ENCODE measurements at places on chromosomes 16 and 17.

- DNase-seq = peak; percentile 2
Measured at GRCh38 chr17:83181991-83182619, 102.7 kb downstream of the METRNL start.

- DNase-seq = no peak
Measured at GRCh38 chr17:9221147-9221921, 200.0 kb downstream of the NTN1 start.

DNA sequence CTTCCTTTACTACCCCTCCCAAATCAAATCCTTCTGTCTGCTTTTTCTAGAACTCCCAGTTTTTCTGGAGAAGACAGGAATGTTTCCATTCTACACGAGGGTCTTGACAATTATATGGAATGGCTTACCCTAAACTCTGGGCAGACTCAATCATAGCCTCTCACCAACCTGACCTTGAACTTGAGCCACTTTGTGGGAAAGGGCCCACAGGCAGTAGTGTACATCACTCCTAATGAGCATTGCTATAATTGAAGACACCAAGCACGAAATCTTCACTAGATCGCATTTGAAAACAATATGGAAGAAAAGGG is 1.6 kb upstream of the HOXB13 start:
- DNase-seq = no peak

DNA sequence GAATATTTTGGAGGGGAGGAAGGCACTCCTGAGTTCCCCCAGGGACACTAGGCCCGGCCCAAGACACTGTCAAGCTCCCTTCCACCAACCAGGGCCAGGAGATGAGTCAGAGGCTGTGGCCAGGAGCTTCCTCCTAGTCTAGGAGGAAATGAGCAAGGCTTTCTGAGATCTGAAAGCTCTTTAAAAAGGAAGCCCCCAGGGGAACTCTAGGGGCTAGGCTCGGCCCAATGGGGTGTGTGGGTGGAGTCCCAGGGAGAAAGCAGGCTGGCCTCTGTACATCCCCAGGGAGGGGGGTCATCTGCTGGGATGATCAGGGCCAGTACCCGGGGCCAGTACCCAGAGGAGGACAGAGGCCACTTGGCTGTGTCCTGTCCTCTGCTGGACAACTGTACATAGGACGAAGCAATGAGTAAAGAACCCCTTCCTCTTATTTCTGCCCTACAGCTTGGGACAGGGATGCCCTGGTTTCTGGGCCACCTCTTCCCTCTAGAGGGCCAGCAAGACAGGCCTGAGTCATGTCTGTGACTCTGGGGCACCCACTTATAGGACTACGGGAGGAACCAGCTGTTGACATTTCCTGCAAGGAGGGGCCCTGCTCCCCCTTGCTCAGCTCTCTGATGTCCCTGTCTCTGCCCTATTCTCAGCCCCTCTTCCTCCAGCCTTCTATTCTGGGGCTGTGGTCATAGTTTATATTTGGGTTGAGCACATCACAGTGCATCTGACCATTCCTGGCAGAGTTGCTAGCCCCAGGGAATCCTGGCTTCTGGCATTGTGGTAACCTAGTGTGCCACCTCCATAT is 2.7 kb downstream of the FHOD1 start:
- DNase-seq = peak; percentile 83

- no peak for DNase-seq
Measured at GRCh38 chr17:13813347-13814240, 211.9 kb upstream of the HS3ST3A1 start.

DNA sequence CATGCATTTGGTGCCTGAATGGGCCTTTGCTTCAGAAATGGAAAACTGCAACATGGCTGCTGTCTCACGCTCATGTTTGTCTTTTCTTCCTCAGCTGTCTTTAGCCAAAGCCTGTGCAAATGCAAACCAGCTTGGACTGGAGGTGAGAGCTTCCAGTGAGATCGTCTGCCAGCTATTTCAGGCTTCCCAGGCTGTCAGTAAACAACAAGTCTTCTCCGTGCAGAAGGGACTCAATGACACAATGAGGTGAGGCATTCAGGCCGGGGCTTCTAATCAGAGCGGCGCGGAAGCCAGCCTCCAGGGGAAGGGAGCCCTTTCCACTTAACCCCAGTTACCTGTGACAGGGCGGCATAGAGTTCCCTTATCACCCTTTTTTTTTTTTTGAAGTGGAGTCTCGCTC is 14.3 kb downstream of the CCNF start:
- no peak for DNase-seq

GRCh38 chr17:17808706-17809432 is 27.9 kb downstream of the SREBF1 start:
- no peak for DNase-seq

DNA sequence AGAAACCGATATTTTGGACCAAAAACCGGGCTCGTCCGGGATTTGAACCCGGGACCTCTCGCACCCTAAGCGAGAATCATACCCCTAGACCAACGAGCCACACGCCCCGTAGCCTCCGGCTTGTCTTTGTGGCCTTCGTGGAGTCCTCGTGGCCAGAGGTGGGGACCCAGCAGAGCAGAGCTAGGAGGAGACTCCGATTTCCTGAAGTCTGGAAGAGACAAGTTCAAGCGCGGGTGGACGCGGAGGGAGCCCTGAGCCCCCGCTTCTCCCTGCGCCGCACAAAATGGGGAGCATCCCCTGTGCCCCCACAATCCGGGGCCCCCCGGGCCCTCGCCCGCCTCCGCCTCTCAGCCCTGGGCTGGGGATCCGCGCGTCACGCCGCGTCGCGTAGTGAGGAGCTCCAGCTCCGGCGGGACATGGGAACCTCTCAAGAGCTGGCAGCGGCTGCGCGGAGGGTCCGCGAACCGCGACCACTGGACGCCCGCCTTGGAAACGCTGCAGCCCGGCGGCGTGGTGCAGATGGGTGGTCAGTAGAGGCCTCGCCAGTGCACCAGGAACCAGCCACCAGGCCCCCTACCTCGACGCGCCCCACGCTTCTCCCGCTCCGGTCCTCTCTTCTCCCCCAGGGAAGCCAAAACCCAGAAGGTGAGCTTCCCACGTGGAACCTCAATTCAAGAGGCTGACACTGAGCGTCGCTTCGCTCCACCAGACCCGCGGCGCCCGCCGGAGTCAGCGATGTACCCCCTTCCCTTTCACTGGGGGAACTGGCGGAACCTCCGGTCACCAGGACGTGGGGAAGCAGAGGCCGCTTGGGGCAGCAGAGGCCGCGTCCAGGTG is 5.2 kb upstream of the OR1F1 start:
- peak; percentile 55 for DNase-seq

- no peak for DNase-seq
Measured at GRCh38 chr16:56211435-56211981, 20.2 kb downstream of the GNAO1 start.

DNA sequence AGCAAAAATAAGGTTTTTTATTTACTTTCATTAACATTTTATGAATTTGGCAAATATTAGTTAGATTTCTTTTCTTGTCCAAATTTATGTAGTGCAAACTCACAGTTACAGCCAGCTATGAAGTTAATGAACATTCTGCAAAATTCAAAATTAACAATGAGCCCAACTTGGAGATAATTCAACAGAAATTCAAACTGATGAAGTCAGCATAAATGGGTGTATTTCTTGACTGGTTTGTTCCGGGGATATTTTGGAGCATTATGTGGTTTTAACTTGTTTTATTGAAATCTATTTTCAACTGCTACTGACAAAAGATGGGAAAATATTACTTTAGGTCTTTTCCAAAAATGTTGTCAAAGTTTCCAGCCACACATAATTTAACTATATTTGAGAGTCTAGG is 807.9 kb downstream of the CDH8 start:
- no peak for DNase-seq

DNA sequence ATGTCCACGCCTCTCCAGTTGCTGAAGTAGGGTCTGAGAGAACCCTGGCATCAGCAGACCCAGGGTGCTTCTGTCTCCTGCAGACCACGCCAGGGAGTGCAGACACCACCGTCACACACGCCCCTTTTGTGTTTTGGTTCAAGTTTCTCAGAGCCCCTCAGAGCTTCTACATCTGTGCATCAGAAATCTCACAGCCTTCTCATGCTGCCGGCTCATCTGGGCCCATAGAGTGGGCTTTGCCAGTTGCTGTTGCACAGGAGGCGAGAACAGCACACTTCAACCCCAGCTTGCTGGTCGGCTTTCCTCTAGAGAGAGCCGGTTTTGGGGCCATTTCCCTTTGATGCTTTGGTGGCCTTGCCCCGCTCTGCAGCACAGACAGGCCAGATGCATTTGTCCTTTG is 60.9 kb downstream of the PDPK1 start:
- DNase-seq = no peak

- no peak for DNase-seq
Measured at GRCh38 chr16:2056681-2057407, 9.1 kb downstream of the TSC2 start.

- DNase-seq = no peak
Measured at GRCh38 chr16:72473631-72474030, 301.7 kb upstream of the PMFBP1 start.

DNA sequence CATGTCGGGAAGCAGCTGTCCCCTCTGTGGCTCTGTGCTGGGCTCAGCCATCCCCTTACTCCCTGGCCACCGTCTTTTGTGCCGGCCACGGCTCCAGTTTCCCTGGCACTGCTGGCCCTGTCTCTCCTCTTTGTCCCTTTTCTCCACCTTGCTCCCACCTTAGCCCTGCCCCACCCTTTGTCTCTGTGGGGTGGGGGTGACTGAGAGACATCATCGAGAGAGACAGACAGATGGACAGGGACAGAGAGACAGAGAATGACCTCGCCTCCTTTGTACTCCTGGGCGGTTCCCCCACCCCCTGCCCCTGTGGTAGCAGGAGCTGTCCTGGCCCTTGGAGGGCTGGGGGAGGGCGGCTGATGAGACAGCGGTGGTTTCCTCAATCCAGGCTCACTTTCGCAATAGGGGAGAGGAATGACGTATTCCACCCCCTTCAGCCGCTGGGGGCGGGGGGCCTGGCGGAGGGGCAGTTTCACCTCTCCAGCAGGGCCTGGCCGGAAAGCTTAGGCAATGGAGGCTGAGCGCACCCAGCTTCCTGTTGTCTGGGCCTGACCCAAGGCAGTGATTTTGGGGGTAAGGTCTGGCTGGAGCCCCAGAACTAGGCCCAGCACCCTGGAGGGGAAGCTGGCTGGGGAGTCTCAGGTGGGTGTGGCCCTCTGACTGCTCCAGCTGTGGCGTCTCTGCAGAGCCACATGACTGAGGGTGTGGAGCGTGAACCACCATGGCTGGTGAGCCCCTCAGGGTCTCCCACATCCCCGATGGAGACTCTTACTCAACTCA is 7.3 kb downstream of the FMNL1 start:
- DNase-seq = peak; percentile 88

DNA sequence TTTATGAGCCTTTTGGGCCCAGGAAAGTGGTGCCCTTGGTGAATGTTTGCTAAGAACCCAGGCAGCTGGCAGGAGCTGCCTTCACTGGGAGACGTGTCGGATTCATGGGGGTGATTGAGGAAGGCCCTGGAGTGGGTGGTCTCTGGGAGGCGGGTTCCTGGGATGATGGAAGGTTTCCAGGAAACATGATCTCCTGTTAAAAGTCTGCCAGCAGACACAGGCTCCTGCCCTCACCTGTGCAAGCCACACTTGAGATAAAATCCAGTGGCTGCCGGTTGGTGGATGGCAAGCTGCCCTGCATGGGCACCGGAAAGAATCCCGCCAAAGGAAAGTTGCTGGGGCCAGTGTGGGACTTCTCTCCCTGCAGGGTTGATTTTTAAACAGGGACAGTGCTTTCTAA is 189.0 kb upstream of the CIBAR2 start:
- no peak for DNase-seq

DNA sequence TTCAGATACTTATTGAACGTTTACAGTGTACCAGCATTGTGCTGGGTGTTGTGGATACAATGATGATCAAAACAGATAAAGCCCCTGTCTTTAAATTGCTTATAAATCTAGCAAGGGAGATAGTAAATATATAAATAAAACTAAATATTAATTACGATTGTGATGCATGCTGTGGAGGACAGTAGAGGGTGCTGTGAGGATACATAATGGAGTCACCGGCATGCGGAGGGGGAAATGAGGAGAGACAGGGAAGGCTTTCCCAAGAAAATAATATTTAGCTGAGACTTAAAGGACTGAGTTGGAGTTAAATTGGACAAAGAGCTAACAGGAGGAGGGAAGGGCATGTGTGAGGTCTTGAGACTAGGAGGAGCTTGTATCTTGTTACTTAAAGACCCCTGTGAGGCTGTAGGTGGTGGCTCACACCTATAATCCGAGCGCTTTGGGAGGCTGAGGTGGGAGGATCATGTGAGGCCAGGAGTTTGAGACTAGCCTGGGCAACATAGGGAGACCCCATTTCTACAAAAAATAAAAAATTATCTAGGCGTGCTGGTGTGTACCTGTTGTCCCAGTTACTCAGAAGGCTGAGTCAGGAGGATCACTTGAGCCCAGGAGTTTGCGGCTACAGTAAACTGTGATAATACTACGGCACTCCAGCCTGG is 2.4 kb downstream of the DHRS7B start:
- no peak for DNase-seq

GRCh38 chr16:58042001-58042885 is 16.7 kb downstream of the MMP15 start:
- DNase-seq = no peak

- DNase-seq = no peak
Measured at GRCh38 chr17:8469964-8470363, 34.3 kb downstream of the NDEL1 start.

DNA sequence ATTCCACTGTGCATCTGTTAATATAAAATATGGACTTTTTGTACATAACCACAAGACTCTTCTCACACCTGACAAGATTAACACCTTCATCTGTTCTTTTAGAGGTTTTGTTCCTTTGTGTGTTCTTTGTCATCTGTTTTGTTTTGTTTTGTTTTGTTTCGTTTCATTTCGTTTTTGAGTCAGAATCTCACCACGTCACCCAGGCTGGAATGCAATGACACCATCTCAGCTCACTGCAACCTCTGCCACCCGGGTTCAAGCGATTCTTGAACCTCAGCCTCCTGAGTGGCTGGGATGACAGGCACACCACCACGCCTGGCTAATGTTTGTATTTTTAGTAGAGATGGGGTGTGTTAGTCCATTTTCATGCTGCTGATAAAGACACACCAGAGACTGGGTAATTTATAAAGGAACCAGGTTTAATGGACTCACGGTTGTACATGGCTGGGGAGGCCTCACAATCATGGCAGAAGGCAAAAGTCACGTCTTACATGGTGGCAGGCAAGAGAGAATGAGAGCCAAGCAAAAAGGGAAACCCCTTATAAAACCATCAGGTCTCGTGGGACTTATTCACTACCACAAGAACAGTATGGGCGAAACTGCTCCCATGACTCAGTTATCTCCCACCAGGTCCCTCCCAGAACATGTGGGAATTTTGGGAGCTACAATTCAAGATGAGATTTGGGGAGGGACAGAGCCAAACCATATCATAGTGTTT is 22.3 kb downstream of the C16orf90 start:
- no peak for DNase-seq

GRCh38 chr17:63035695-63036094 is 69.7 kb downstream of the TANC2 start:
- no peak for DNase-seq

GRCh38 chr17:69062860-69063581 is 2.3 kb upstream of the ABCA9 start:
- no peak for DNase-seq

Data from stimulated activated CD4-positive, alpha-beta T cell treated with anti-CD3 and anti-CD28 coated beads, Interleukin-4, amount 100 ng/mL, for 24 hours (primary cell).